ENCODE measurements at places on chromosomes 1 and 21. TPM values are rescaled to one million over a fixed set of nuclear protein-coding genes. Genes with fewer than 3 reads are reported as not detected.
A peak's percentile ranks its signal among the peaks of the same experiment; 100 is the strongest.

Gene ADSS2
- total RNA-seq = 45.7 TPM

Gene TNFSF4
- total RNA-seq = 14.6 TPM

Gene INSRR
- not detected for total RNA-seq

Gene OR6N1
- total RNA-seq = not detected

Gene HUNK
- total RNA-seq = 0.05 TPM

Gene KMO
- not detected for total RNA-seq

Gene CACNA1E
- total RNA-seq = 0.02 TPM

Gene APH1A
- 153 TPM for total RNA-seq

Gene ASH1L
- total RNA-seq = 12.4 TPM

Gene ABCG1
- total RNA-seq = not detected

Gene MROH9
- total RNA-seq = not detected

Gene OLIG1
- not detected for total RNA-seq

GRCh38 chr1:203270448-203270847 is 34.9 kb upstream of the BTG2 start:
- no peak for DNase-seq

- no peak for DNase-seq
Observed at GRCh38 chr1:44151332-44151731, 9.9 kb upstream of the KLF18 start.

GRCh38 chr1:109350655-109351054 is 43.8 kb upstream of the MYBPHL start:
- no peak for DNase-seq

DNA sequence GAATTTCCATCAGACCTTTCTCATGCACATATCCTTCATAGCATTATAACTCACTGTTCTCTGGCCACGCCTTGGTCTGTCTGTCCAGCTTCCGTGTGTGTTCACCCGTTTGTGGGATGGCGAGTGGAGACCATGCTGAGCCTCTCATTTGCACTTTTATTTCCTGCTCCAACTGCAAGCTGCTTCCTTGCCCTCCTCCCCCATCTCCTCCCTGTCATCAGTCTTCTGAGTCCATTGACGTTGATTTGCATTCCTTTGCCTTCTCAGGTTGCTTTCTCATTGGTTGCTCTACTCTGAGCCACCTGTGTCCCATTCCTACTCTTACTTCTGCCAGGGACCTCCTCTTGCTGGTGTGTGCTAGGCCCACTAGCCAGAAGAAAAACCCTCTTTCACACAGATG is 146.4 kb downstream of the NOS1AP start:
- DNase-seq = no peak

DNA sequence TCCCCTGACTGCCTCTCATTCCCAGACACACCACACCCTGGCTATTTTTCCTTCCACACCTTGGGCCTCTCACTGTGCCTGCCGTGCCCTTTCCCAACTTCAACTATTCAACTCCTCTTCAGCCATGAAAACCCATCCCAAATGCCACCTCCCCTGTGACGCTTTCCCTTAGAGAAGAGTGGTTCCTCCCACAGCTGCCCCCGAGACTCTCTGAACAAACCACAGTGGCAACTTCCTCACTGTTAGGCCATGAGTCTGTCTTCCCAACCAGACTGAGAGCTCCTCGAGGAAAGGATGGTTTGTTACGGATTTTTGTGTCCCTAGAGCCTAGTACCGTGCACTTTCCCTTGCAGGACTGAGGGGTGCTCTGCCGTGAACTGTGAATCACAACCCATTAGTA is 59.2 kb downstream of the LRRN2 start:
- DNase-seq = no peak

- DNase-seq = no peak
Observed at GRCh38 chr1:231540847-231541246, 12.4 kb downstream of the TSNAX start.

DNA sequence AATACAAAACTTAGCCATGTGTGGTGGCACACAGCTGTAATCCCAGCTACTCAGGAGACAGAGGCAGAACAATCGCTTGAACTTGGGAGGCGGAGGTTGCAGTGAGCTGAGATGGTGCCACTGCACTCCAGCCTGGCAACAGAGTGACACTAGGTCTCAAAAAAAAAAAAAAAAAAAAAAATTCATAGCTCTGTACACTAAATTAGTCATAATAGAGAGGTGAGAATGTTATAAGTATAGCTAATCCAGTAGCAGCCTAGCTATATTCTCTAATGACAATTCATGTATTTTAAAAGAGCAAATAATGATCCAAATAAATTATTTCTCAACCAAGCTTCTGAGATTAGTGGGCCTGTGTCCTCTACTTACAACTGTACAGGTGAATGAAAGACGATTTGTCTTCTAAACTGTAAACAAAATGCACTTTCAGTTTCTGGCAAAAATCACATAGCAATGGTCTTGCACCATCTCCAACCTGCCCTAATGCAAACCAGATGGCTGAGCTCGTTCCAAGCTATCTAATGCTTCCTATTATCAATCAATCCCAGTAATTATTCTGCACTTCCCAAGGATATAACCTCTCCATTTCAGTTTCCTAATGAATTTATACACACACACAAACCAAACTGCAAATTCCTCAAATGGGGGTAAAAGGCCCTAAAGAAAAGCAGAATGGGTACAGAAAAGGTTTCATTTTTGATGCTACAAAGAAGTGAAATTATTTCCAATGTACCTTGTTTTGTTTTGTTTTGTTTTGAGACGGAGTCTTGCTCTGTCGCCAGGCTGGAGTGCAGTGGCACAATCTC is 56.5 kb downstream of the GATAD2B start:
- peak; percentile 30 for DNase-seq

DNA sequence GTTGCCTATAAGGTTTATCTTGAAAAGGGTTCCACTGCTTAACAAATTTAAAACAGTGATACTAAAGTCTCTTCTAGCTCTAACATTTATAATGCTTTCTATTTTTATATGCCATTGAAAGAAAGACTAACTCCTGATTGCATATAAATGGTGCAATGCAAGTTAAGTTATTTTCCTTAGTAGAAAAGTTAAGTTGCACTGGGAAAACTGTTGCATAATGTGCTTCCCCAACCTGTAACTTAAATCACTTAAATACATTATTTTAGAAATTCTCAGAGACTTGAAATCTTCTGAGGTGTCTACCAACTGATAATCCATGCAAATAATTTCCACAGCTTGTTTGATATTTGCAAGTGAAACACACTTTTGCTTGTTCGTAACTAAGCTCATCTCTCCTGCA is 175.0 kb upstream of the HMCN1 start:
- DNase-seq = no peak

DNA sequence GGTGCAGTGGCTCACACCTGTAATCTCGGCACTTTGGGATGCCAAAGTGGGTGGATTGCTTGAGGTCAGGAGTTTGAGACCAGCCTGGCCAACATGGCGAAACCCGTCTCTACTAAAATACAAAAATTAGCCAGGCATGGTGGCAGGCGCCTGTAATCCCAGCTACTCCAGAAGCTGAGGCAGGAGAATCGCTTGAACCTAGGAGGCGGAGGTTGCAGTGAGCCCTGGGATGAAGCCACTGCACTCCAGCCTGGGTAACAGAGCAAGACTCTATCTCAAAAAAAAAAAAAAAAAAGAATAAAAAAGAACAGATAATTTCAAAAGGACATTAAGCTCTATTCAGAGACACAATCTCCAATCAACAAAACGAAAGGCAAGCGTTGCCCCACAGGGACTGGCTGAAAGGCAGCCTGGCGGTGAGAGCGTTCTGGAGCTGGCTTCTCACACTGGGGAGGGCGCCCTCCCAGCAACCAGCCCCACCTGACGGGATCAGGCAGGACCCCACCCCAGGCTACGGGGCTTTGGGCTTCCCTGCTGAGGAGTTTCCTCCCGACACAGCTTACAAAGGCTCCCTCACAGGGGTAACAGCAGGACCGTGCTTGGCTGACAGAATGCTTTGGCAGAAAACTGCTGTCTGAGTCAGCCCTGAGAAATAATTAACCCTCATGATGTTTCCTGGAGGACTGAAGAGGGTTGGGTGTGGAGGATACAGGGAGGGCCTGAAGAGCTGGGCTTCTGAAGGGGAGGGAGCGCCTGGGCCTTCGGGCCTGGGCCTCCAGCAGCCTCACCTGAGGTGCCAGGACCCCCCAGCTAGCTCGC is 31.1 kb upstream of the SRP9 start:
- DNase-seq = peak; percentile 88

DNA sequence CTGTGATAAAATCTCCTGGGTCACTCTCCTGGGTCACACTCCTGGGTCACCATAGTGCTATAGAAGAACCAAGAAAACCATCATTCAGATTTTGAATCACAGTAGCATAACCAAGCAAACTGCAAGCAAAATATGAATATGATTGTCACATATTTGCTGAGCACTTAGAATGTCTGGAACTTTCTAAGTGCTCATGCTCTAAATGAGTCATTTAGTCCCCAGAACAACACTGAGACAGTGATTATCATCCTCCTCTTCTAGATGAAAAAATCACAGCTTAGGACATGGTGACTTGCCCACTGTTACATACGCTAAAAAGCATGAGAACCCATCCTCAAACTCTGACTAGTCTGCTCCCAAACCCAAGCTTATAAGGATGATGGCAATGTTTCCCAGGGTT is 39.5 kb upstream of the DDAH1 start:
- DNase-seq = no peak

DNA sequence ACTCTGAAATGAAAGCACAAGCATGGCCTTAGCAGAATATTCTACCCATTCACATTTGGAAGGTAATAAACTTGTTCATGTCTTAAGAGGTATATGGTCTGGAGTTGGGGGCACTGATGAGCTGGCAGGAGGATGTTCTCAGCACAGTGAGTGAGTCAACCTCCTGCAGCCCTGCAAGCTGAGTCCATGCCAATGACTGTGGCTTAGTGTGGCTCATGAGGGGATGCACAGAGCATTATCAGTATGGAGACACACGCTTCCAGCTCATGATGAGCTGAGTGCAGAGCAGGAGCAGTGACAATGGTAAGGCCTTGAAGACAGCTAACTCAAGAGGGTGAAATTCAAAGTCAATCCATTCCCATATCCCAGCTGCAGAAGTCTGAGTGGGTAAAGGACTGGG is 102.3 kb downstream of the TNFSF18 start:
- DNase-seq = peak; percentile 95

DNA sequence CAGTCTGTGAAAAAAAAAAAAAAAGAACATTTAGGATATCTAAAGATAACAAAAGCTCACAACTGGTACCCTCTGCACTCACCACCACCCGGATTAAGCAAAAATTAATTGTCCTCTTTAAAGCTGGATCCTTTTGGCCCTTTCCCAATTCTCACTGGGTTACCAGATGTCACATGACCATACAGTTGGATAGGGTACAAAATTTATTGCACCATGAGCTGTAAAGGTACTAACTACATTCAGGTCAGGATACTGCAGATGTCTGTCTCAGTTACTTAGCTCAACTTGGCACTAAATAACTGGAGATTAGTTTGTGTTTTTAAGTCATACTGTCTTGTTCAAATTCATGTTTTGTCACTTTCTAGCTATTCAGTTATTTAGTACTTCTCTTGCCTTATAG is 96.3 kb downstream of the GPATCH2 start:
- no peak for DNase-seq

DNA sequence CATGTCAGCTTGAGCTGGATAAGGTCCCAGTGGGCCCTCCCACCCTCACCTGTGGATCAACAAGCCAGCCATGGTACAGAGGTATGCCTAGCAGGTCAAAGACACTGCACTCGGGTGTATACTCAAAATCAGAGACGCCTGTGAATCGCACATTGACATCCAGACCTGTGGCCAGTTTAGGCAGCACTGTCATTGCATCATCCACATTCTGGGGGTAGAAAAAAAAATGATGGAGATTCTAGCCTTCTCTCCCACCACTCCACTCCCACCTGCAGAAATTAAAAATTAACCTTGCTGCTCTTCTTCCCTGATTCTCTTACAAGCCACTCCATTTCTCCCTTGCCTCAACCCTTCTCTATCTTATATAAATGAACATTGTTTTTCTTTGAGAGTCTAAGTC is 6.3 kb downstream of the MINDY1 start:
- DNase-seq = no peak

DNA sequence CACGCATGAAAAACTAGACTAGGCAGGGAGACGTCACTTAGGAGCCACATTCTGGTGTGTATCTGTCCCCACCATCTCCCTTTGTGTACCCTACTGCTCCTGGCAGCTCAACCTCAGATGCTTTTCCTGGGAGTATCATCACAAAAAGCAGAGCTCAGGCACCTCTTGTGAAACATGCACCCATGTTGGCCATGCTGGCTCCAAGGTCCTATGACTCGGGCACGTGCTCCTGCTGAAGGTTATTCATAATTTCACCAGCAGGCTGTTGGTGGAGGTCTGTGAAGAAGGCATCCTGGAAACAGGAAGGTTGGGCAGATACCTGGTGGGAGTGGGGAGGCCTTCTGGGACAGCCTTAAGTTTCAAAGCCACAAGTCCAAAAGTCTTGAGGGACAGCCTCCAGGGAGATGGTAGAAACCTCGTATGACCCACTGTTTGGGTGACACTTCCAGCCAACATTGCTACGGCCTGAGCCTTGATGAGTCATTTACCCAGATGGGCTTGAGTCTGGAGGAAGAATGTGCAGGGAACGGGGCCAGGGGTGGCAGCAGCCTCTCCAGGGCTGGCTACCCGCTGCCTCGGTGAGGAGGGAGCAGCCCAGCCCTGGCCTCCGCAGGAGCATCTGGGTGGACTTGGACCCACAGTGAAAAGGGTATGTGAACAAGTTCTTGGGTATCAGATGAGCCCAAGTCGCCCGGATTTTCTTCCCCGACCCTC is 75.8 kb downstream of the PGBD5 start:
- peak; percentile 84 for DNase-seq

GRCh38 chr1:167668108-167668507 is 38.1 kb downstream of the RCSD1 start:
- no peak for DNase-seq

DNA sequence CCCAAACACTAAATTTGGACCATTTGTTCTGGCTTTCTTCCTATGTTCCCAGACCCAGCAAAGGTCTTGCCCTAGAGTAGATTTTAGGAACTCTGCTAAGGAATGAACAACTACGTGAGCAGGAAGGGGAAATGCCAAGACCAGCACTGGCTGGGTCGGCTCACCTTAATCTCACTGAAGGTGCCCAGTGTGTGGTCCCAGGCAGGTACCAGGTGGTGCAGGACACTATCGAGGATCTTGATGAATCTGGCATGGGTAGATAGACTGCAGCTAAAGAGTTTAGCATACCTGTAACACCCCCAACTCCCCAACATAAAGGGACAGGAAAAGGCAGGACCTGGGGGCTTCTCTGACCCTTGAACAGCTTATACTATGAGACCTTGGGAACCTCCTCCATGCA is 3.0 kb downstream of the HECTD3 start:
- DNase-seq = no peak

- peak; percentile 52 for DNase-seq
Observed at GRCh38 chr1:42961312-42962091, 2.8 kb upstream of the SLC2A1 start.

DNA sequence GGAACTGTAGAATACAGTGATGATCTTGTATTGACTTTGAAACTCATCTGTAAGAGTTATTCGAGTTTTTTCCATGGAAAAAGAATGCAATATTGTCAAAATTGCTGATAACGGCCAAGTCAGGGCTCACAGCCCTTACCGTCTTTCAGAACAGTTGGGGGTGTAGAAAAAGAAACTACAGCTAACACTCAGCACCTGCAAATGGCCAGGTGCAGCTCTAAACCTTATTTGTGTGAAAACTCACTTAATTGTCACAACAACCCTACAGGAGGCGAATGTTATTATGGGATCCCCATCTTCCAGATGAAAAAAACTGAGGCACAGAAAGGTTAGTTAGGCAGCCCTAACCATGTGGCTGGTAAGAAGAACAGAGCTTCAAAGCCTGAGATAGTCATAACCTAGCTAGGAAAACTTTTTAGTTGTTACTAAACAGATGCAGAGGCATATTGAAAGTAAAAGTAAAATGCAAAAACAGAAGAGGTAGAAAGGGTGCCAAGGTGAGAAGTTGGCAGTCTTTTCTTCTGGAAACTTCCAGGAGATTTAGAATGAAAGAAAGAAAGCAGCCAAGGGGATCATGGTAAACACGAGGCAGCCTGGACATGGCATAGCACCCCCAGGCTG is 76.4 kb downstream of the DSCAM start:
- DNase-seq = no peak
